GM12865 (cell line): ENCODE measurements at places on chromosomes 7 and 10.

DNA sequence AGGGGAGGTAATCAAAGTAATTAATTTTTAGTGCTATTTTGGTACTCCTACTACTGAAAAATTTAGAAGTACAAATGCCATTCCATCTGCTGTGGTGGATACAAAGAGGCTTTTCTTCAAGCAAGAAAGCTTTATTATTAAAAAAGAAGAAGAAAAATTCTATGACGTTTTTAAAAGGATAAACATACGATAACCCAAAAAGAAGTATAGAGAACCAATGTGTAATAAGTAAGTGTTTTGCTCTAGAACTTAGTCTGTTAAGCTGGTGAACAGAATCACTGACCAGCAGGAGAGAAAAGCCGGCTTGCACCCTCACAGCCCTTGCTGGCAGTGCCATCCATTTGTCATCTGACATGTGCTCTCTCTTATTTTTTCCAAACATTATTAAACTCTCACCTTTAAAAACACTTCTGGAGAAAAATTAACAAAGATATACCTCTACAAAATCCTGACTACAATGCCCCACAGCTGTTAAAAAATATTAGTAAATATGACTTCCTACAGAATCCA is 81.5 kb downstream of the SRPK2 start:
- DNase-seq = no peak

DNA sequence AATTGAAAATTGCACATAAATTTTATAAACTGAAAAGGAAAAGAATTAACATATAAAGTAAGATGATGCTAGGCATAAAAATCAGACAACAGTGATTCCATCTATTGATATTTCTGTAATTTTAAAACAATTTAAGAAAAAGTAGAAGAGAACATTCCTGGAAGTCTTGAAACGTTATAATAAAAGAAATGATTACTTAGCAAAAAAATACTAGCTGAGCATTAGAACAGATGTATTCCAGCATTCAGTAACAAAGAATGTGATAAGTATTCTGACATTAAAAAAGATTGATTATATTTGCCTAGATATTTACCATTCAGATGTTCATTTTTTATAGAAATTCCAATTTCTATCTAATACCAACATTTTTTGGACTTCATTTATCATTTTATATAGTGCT is 120.1 kb upstream of the PPP1R9A start:
- DNase-seq = no peak

- no peak for DNase-seq
Measured at GRCh38 chr7:85183296-85183695, 3.6 kb downstream of the SEMA3D start.

GRCh38 chr7:36084485-36085091 is 68.5 kb upstream of the EEPD1 start:
- no peak for DNase-seq

DNA sequence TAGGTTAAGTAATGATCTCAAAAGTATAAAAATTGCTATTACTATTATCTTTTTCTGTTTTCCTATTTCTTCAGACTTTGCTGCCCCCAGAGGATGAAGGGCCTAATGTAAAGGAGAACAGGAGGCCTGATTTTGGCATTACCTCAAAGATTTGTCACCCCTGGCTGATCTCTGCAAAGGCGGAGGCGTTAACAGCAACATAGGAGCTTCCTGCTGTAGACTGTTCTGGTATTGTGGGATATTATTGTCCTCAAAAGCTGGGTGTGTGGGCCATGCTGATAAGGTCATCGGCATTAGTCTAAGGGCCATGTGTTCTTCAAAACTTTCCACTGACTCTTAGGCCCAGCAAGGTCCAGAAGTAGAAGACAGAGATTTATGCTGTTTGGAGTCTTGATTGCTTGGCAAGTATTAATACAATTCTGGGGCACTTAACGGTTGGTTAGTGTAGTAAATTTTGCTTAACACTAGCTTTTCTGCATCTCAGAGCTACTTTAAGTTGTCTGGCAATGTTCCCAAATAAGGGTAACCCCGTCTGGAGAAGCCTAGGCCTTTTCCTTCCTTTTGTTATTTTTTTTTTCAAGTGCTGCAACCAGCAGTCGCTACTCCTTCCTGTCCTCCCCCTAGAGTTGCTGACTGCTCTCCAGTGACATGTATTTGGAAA is 14.0 kb upstream of the ENTPD1 start:
- DNase-seq = peak; percentile 77

GRCh38 chr10:15661574-15661973 is 58.1 kb downstream of the ITGA8 start:
- no peak for DNase-seq

- no peak for DNase-seq
Measured at GRCh38 chr10:33274096-33274785, 60.2 kb downstream of the NRP1 start.

- DNase-seq = no peak
Measured at GRCh38 chr7:150340024-150340749, 1.2 kb downstream of the RARRES2 start.

GRCh38 chr10:5043716-5044115 is 40.1 kb upstream of the AKR1C2 start:
- DNase-seq = no peak

GRCh38 chr10:82551506-82551905 is 676.5 kb downstream of the NRG3 start:
- DNase-seq = no peak

DNA sequence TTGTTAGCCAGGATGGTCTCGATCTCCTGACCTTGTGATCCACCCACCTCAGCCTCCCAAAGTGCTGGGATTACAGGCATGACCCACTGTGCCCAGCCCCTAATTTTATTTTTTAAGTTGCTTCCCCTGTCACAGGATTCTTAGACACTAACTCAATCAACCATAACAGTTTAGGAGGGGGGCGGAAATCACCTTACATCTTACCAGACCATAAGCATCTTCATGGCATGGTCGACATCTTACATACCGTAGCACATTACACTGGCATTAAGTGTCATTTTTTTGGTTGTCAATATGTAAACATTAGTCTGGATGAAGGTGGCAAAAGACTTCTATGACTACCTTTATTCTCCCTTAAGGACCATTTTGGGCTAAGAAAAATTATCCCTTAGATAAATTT is 95.6 kb downstream of the TRIM24 start:
- DNase-seq = no peak

DNA sequence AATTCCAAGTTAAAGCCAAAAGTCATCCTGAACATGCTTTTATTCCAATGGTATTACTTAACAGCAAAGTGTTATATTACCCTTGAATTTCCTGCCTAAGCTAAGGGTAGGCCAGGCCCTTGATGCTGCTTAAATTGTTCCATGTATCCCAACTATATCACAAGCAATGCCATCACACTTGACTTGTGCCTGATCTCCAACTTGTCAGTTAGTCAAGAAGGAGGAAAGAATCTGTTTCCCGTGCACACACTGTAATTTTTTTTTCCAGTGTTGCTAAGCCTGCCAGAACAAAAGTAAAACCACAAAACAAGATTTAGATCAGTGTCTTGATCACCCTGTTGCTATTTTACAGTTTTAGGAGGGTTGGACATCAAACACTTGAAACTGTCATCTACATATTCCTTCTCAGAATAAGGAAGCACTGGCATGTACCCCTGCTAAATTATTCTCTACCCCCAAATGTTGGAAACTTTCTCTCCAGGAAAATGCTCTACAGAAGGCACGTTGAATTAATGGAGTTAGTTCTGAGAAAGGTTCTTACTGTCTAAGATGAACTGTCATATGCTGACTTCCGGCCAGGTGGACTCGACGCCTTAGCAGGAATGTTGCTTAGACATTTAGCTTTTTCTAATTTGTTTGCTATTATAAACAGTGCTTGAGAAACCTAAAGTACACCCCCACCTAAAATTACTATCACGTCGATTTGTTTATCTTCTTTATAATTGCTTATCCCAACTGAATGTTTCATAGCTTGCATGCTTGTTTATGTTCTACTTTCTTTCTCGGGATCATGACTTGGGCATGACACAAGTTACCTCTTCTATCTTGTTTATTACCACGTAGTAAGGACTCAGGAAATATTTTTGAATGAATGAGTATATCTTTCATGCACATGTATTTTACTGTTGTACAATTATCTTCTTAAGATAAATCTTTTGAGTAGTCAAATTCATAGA is 105.5 kb upstream of the ZNF438 start:
- DNase-seq = no peak
